ENCODE measurements at places on chromosomes 12 and 14. TPM values are rescaled to one million over a fixed set of nuclear protein-coding genes. Genes with fewer than 3 reads are reported as not detected.

- DNase-seq, result no peak
These were observed 96.8 kb downstream of the B4GALNT3 start for GRCh38 chr12:556498-556897.

DNA sequence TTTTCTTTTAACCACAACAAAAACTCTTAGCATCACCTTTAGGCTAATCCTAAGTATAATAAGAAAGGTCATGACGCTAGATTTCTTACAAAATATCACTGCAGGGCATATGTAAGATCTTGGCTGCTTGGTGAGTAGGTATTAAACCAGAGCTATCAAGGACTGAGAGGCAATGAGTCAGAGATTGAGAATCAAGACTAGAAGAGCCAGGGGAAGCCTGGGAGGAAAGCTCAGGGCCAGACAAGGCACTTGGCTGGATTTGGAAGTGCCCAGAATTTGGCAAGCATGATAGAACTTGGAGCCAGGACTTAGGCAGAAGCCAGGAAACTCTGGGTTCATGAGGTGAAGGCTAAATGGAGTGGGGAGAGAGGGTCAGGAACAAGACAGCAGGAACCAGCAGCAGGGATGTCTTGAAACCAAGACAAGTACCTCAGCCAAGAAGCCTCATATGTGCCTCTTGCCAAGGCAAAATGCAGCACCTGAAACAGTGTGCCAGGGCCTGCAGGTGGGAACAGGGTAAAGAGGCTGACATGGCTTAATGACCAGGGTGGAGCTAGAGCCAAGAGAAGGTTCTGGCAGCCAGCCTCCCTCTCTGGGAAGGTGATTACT lies 49.9 kb downstream of the PTHLH start:
- peak; percentile 61 for DNase-seq

- no peak for DNase-seq
These were observed 9.7 kb upstream of the WSCD2 start for GRCh38 chr12:108119126-108119973.

- DNase-seq, result peak; percentile 85
These were observed 9.2 kb upstream of the PNMA1 start for GRCh38 chr14:73723406-73723796.

- no peak for DNase-seq
These were observed 32.7 kb downstream of the FOS start for GRCh38 chr14:75311356-75311755.

- no peak for DNase-seq
These were observed 687 bp downstream of the RAB35 start for GRCh38 chr12:120115692-120116440.

DNA sequence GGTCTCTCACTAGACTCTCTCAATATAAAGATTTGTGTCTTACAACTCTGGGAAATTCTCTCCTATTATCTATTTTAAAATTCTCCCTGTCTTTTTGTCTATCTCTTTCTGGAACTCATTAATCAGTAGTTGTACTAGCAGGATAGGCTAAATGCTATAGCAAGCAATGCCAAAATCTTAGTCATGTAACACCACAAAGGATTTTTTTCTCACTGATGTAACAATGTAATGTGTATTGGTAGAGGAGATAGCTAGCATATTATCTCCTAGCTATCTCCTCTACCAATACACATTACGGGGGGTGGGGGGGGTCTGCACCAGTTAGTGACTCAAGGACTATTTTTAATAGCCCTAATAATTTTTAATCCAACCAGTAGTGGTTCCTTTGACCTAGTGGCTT lies 225.4 kb downstream of the KLHL28 start:
- peak; percentile 22 for DNase-seq

GRCh38 chr14:21534576-21534975 lies 8.4 kb upstream of the SALL2 start:
- DNase-seq, result no peak

GRCh38 chr12:4690760-4691159 lies 29.4 kb upstream of the GALNT8 start:
- no peak for DNase-seq

- DNase-seq, result no peak
These were observed 14.3 kb downstream of the PACS2 start for GRCh38 chr14:105328678-105329390.

GRCh38 chr12:88237954-88238353 lies 95.8 kb downstream of the TMTC3 start:
- peak; percentile 74 for DNase-seq

DNA sequence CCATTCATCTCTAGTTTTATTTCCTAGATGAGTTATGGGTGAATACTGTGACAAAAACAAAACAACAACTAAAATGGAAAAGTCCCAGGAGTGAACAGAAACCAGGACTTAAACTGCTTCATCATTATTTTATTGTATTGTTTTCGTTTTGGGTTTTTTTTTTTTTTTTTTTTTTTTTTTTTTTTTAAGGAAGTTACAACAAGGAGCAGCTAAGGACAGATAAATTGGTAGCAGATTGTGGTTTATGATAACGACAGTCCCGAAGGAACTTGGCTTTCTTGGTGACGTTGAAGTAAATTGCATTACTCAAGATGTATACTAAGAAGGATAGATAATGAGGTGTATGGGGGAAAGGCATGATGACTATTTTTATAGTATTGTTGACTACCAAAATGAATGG lies 866.3 kb downstream of the NRXN3 start:
- DNase-seq, result no peak

DNA sequence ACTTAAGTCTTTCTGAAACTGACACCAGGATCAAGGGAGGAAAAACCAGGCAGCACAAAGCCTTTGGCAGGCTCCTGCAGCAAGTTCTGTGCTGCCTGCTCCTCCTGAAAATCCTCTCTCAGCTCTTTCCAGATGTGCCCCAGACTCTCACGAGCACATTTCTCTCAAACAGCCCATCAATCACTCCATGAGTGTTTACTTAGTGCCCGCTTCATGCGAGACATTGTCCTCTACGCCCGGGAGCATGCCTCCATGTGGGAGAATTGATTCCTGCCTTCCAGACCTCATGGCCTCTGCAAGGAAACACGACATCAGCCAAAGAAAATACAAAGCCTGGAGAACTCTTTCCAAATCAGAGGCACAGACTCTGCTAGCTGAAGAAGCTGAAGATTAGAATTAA lies 46.5 kb upstream of the TSPAN11 start:
- DNase-seq, result no peak

DNA sequence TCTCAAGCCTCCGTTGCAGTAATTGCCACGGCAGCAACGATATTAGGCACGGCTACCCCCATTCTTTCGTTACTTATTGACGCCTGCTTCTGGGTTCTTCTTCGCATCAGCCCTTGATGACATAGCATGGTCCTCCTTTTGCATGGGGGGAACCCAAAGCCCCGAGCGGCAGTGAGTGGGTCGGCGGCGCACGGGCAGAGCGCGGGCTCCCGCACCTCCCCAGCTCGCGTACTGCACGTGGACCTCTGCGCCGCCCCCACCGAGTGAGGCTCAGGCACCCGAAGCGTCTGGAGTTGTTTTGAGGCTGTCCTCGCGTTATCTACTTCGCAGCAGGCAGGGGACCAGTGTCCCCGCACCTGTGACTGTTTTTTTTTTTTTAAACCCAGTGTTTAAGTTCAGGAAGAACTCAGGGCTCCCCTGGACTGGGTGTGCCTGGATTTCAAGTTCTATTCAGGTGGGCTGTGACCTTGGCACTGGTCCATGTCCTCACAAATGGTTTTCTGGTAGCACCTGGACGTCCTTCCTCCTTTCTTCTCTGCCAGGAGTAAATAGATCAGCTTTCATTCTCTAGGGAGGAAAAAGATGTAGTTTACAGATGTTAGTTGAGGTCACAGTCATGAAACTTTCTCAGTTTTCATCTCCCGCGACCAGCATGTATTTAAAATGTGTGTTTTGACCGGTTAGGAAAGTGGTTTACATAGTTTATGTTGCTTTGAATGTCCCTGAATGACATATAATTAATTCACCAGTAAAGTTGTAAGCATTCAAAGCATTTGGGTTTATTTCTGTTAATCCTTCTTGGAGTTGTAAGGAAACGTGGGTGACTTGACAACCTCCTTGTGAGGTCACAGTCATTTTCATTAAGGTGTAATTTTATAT lies 1.4 kb upstream of the FOXN4 start:
- DNase-seq, result no peak

DNA sequence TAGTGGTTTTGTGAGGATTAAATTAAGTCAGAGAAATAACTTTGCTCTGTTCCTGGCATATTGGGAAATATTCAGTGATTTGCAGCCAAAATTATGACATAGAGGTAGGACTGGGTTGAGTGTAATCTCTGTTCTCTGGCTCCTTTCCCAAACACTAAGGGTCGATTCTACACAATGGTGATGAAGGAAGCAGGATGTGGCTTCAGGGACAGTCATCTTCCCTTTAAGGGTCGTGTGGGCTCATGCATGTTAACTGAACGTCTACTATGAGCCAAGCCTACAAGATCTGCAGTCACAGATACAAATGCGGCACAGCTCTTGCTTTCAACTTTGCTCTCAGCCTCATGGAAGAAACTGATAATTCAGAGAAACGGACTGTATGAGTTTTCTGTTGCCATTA lies 381.6 kb downstream of the VRK1 start:
- DNase-seq, result peak; percentile 34

GRCh38 chr14:79840103-79840502 lies 371.2 kb downstream of the DIO2 start:
- DNase-seq, result no peak

- DNase-seq, result no peak
These were observed 187.0 kb downstream of the ETV6 start for GRCh38 chr12:11836282-11837151.

- DNase-seq, result peak; percentile 27
These were observed 12.9 kb downstream of the MMP14 start for GRCh38 chr14:22849212-22849819.

DNA sequence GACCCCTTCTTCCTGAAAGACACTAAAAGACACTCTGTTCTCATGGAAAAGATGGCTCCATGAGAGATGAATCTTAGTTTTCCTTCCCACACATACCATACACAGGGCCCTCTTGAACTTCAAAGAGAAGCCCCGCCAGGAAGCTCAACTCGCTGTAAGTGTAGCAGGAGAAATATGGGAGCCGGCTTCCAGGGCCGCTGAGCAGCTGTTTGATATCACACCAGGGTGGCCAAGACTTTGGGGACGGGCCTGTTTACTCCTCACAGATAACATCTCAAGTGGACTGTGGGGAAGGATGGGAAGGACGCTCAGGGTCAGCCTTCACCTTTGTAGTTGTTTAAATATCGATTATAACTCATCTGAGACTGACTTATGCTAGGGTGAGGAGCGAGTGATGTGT lies 235.5 kb upstream of the TBX3 start:
- DNase-seq, result no peak

DNA sequence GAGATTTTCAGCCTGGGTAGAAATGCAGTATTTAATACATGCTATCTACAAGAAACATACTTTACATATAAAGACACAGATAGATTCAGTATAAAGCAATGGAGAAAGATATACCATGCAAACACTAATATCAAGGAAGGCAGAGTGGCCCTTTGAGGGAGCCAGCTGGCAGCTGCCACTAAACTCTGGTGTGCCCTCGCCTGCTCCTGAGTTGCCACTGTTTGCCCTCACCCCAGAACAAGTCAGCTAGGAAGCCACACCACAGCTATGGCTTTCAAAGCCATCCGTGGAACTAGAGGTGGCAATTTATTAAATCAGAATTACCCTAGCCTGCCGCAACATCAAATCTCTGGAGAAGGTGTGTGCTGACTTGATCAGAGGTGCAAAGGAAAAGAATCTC lies 18.3 kb downstream of the PXN start:
- DNase-seq, result no peak

- no peak for DNase-seq
These were observed 26.0 kb downstream of the SH2B3 start for GRCh38 chr12:111431772-111432171.

- DNase-seq, result no peak
These were observed 27.8 kb downstream of the C14orf132 start for GRCh38 chr14:96066976-96067375.

- no peak for DNase-seq
These were observed 5.3 kb upstream of the KRAS start for GRCh38 chr12:25256005-25256404.

The DUSP16 gene
- total RNA-seq, result 24.2 TPM

The NANOG gene
- 0.16 TPM for total RNA-seq

The CAPRIN2 gene
- 23.1 TPM for total RNA-seq

The RD3L gene
- total RNA-seq, result not detected

The COL2A1 gene
- 11.2 TPM for total RNA-seq

The ST8SIA1 gene
- 14.4 TPM for total RNA-seq

The EPYC gene
- total RNA-seq, result 0.39 TPM

The MYH6 gene
- total RNA-seq, result not detected

Data from astrocyte (in vitro differentiated cells and primary cell).